ENCODE measurements at places on chromosomes 7 and 10. TPM values are rescaled to one million over a fixed set of nuclear protein-coding genes. Genes with fewer than 3 reads are reported as not detected.
A peak's percentile ranks its signal among the peaks of the same experiment; 100 is the strongest.

ACTR1A gene
- total RNA-seq, result 94.2 TPM

CPA1 gene
- 11.9 TPM for total RNA-seq

FRAT1 gene
- total RNA-seq, result 1.7 TPM

C10orf71 gene
- not detected for total RNA-seq

SLC26A5 gene
- total RNA-seq, result 0.15 TPM

GOLGA7B gene
- 1.0 TPM for total RNA-seq

GLI3 gene
- 0.07 TPM for total RNA-seq

ATG9B gene
- total RNA-seq, result 2.1 TPM

GRCh38 chr7:111006040-111006439 lies 84.9 kb upstream of the LRRN3 start:
- H3K36me3 ChIP-seq, result no peaks in the 10 kb centered on the region
- H3K4me1 ChIP-seq, result no peaks in the 10 kb centered on the region

- H3K4me3 ChIP-seq, result no peak overlapping the region
- no peaks in the 10 kb centered on the region for H3K36me3 ChIP-seq
- H3K27ac ChIP-seq, result no peak overlapping the region
- DNase-seq, result no peak
- no peaks in the 10 kb centered on the region for H3K4me1 ChIP-seq
- H3K27me3 ChIP-seq, result peaks cover 61% of the 10 kb centered on the region
Observed at GRCh38 chr10:118607768-118608354, 12.4 kb upstream of the PRLHR start.

GRCh38 chr7:114104035-114104434 lies 185.2 kb upstream of the PPP1R3A start:
- H3K4me3 ChIP-seq, result no peak overlapping the region
- no peak overlapping the region for H3K27ac ChIP-seq
- H3K4me1 ChIP-seq, result no peaks in the 10 kb centered on the region
- H3K27me3 ChIP-seq, result no peaks in the 10 kb centered on the region
- H3K36me3 ChIP-seq, result no peaks in the 10 kb centered on the region

DNA sequence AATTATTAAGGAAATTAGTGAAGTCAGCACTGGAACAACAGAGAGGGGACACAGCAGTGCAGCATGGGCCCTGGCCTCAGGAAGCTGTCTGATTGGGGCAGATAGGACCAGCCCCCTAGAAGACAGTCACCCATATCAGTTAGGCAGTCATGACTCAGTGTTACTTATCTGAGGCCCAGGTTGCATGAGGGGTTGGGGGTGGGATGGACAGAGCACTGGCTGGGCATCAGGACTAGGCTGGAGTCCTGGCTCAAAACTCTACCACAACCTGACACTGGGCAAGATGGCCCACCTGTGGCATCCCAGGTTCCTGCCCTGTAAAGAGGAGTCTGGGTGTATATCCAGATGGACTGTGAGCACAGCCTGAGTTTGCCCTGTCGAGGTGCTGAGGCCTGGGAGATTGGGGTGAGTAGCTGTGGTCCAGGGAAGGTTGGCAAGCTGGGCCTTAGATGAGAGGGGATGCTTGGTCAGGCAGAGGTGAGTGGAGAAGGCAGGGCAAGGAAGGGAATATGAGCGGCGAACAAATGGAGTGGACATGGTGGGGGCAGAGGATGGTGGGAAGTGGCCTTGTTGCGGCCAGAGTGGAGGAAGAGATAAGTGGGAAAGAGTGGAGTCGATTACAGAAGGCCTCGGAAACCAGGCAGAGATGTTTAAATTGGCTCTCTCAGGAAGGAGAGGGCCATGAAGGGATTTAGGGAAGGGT lies 37.5 kb downstream of the HK1 start:
- H3K27me3 ChIP-seq, result no peaks in the 10 kb centered on the region
- DNase-seq, result no peak
- H3K27ac ChIP-seq, result no peak overlapping the region
- no peaks in the 10 kb centered on the region for H3K36me3 ChIP-seq
- peaks cover 18% of the 10 kb centered on the region for H3K4me1 ChIP-seq

- H3K4me1 ChIP-seq, result no peaks in the 10 kb centered on the region
- H3K27ac ChIP-seq, result no peak overlapping the region
- no peak for DNase-seq
- H3K27me3 ChIP-seq, result peaks cover 15% of the 10 kb centered on the region
- no peak overlapping the region for H3K4me3 ChIP-seq
Observed at GRCh38 chr10:84563868-84564267, 235.5 kb downstream of the CCSER2 start.

DNA sequence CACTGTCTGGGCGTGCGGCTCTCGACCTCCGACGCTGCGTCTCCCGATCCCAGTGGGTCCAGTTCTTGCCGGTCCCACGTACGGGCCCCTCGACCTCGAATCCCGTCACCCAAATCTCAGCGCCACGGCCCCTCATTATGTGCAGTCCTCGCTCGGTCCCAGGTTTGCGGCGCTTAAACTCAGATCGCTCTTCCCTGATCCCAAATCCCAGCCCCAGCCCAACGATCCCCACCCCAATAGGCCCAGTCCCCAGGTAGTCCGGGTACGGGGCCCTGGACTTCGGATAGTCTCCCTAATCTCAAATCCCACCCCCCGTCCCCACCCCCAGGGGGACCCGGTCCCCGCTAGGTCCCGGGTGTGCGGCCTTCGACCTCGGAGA lies 666 bp downstream of the HNRNPF start:
- no peaks in the 10 kb centered on the region for H3K27me3 ChIP-seq
- DNase-seq, result no peak
- H3K27ac ChIP-seq, result peak overlapping the region; percentile 96
- H3K4me1 ChIP-seq, result peaks cover 40% of the 10 kb centered on the region
- H3K36me3 ChIP-seq, result peaks cover 1% of the 10 kb centered on the region

- H3K27ac ChIP-seq, result no peak overlapping the region
- no peaks in the 10 kb centered on the region for H3K36me3 ChIP-seq
- peaks cover 10% of the 10 kb centered on the region for H3K4me1 ChIP-seq
- H3K4me3 ChIP-seq, result no peak overlapping the region
- no peak for DNase-seq
Observed at GRCh38 chr10:95275726-95276366, 15.0 kb downstream of the PDLIM1 start.

DNA sequence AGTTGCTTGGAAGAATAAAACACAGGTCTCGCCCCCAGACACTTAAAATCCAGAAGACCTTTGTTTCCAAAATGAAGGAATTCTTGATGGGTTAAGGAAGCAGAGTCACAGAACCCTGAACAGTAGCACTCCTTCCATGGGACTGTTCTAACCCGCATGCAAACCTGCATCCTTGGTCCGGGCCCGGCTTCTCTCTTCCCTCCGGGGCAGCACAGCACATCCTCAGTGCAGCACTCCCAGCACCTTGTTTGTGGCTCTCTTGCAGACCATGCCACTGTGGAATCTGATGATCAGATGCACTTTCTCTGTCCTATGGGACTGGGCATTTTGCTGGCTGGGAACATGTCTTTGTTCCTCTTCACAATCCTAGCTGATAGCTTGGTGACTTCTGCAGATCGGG lies 33.5 kb downstream of the INSYN2A start:
- H3K4me3 ChIP-seq, result no peak overlapping the region
- no peaks in the 10 kb centered on the region for H3K36me3 ChIP-seq
- no peak for DNase-seq

DNA sequence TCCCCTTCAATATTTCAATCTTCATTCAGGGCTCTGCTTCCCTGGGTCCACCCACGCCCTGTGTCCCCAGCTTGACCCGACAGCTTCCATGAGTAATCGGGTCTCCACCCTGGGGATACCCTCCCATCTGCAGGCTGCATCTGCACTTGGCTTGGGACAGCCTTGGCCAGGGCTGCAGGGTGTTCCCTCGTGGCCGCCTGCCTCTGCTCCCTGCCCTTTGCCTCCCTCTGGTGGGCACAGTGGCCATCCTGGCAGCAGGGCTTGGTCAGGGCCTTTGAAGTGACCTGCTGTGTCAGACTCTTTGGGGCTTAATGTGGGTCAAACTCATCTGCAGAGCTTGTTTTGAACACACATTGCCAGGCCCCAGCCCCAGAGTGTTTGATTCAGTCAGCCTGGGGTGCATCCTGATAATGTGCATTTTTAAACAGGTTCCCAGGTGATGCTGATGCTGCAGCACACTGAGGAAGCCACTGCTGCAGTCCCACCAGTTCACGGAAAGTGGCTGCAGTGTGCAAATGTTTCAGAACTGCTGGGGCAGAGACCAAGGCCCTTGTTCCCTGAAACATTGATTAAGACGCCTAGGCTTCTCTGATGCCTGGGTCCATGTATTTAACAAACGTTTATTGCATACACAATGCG lies 80.7 kb upstream of the SEC61G start:
- no peak overlapping the region for H3K27ac ChIP-seq
- no peaks in the 10 kb centered on the region for H3K36me3 ChIP-seq
- no peak overlapping the region for H3K4me3 ChIP-seq
- no peaks in the 10 kb centered on the region for H3K27me3 ChIP-seq
- H3K4me1 ChIP-seq, result peaks cover 6% of the 10 kb centered on the region

- no peaks in the 10 kb centered on the region for H3K27me3 ChIP-seq
- H3K4me1 ChIP-seq, result no peaks in the 10 kb centered on the region
- no peak overlapping the region for H3K27ac ChIP-seq
- no peaks in the 10 kb centered on the region for H3K36me3 ChIP-seq
- no peak overlapping the region for H3K4me3 ChIP-seq
Observed at GRCh38 chr10:3374914-3375313, 202.3 kb upstream of the PITRM1 start.

DNA sequence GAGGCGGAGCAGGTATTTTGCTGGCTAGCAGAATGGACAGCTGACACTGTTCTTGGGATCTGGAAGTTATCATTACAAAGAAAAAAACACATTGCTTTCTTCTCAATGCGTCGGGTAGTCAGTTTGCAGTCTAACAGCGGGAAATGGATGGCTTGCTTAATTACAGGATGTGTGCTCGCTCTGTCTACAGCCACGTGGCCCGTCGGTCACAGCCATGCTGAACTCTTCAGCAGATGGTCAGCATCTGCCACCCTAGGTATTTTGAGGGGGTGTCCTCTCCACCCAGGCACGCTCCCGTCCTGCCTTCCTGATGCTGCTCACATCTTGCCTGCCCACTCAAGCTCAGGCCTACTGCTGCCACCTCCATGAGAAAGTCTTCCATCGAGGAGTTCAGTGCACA lies 20.4 kb upstream of the INMT start:
- peaks cover 2% of the 10 kb centered on the region for H3K27me3 ChIP-seq
- no peak overlapping the region for H3K4me3 ChIP-seq
- no peaks in the 10 kb centered on the region for H3K36me3 ChIP-seq
- H3K4me1 ChIP-seq, result no peaks in the 10 kb centered on the region

GRCh38 chr7:39741942-39742623 lies 118.7 kb downstream of the RALA start:
- H3K36me3 ChIP-seq, result no peaks in the 10 kb centered on the region
- H3K27me3 ChIP-seq, result no peaks in the 10 kb centered on the region
- H3K4me1 ChIP-seq, result peaks cover 12% of the 10 kb centered on the region
- DNase-seq, result no peak
- H3K27ac ChIP-seq, result no peak overlapping the region

DNA sequence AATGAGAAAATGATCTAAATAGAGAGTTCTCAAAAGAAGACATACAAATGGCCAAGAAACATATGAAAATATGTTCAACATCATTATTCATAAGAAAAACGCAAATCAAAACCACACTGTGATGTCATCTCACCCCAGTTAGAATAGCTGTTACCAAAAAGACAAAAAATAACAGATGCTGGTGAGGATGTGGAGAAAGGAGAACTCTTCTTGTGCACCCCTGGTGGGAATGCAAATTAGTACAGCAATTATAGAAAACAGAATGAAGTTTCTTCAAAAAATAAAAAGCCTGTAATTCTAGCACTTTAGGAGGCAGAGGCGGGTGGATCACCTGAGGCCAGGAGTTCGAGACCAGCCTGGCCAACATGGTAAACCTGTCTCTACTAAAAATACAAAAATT lies 199.3 kb downstream of the PARD3 start:
- no peaks in the 10 kb centered on the region for H3K27me3 ChIP-seq
- no peak for DNase-seq
- H3K4me3 ChIP-seq, result no peak overlapping the region
- no peak overlapping the region for H3K27ac ChIP-seq
- H3K36me3 ChIP-seq, result no peaks in the 10 kb centered on the region

- no peak overlapping the region for H3K4me3 ChIP-seq
- H3K4me1 ChIP-seq, result peaks cover 5% of the 10 kb centered on the region
- no peak for DNase-seq
- no peaks in the 10 kb centered on the region for H3K27me3 ChIP-seq
- H3K27ac ChIP-seq, result no peak overlapping the region
- H3K36me3 ChIP-seq, result no peaks in the 10 kb centered on the region
Observed at GRCh38 chr10:50575477-50576244, 48.1 kb downstream of the SGMS1 start.

GRCh38 chr10:126422567-126422966 lies 34.3 kb upstream of the ADAM12 start:
- peaks cover 28% of the 10 kb centered on the region for H3K27me3 ChIP-seq
- DNase-seq, result no peak
- no peak overlapping the region for H3K27ac ChIP-seq
- no peaks in the 10 kb centered on the region for H3K4me1 ChIP-seq
